ENCODE measurements at places on chromosomes 5 and 9.

DNA sequence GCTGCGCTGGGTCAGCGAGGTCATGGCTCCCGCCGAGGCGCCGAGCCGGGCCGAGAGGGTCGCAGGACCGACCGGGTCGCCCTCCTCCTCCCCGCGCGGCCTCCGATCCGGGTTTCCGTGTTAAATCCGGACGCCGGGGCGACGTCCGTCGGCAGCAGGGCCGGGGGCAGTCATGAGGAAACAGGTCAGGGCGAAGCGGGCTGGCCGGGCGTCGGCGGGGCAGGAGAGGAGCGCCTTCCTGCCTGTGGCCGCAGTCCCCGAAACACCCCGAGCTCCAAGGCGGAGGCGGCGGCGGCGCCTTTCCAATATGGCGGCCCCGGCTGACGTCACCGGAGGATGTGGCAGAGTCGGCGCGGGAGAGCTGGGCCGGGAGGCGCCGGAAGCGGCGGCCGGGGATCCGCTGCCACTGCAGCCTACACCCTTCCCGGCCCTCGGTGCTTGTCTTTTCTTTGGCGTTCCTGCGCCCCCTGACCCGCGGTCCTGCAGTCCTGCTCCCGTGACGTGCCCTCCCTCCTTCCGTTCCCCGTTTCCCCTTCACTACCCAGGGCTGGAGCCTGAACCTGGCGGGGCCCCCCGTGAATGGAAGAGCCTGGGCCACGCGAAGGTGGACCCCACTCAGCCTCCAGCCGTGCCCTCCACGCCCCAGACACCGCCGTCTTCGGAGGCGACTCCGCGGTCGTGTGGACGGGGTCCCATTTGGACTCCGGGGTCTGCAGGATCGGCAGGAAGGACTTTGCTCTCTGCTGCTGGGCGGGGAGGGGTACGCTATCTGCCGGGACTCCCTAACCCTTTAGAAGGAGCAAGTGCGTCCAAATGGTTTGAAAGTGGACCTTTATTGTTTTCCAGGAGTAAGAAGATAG lies at the start of gene GOLPH3:
Gene GOLPH3 (minus strand): TSS at position 309 of the 860 bp plus-strand sequence. CDS start 285 bp downstream, at position 24.
- peak; percentile 85 for DNase-seq

DNA sequence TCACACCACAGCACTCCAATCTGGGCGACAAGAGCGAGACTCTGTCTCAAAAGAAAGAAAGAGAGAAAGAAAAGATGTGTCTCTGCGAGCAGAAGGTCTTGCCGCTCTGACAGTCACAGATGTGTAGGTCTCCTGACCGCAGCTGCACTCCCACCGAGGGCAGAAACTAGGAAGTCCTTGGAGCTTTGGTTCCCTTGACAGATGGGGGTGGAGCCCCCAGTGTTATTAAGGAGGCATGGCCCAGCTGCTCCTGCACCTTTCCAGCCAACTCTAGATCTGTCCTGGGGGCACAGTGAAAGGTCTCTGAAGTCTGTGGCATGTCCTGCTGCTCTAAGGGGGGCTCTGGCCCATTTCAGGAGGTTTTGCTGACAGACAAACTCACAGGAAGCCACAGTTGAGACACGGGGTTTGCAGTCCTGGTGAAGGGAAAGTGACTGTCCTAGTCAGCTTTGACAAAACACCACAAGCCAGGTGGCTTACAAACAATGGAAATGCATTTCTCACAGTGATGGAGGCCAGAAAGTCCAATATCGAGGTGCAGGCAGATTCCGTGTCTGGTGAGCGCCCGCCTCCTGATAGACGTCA lies 9.0 kb upstream of the DIPK1B start:
- no peak for DNase-seq

DNA sequence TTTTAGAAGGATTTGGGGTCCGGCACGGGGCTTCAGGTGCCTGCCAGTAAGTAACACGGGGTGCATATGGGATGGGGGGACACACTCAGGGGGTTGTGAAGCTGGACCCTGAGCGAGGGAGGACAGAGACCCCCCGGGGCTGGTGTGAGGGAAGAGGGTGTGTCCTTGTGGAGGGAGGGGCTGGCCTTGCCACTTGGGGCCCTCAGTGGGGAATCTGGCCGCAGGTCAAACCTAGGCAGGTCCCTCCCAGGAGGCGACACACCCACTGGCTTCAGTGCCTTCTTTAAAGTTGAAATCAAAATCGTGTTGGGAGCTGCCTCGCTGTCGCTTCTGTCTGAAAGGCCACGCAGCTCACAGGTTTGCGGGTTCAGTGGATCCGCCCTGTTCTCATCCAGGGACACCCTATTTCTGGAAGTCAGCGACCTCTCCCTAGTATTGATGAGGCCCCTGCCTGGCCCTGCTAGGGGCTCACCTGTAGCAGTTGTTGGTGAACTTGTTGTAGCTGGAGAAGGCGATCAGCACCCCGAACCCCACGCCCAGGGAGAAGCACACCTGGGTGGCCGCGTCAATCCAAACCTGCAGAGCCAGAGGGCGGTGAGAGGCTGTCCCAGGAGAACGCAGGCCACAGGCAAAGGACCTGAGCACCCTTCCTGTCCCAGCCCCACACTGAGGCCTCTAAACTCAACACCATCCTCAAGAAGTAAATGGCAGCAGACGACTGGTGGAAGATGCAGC lies 29.4 kb downstream of the SLC6A3 start:
- DNase-seq = no peak

DNA sequence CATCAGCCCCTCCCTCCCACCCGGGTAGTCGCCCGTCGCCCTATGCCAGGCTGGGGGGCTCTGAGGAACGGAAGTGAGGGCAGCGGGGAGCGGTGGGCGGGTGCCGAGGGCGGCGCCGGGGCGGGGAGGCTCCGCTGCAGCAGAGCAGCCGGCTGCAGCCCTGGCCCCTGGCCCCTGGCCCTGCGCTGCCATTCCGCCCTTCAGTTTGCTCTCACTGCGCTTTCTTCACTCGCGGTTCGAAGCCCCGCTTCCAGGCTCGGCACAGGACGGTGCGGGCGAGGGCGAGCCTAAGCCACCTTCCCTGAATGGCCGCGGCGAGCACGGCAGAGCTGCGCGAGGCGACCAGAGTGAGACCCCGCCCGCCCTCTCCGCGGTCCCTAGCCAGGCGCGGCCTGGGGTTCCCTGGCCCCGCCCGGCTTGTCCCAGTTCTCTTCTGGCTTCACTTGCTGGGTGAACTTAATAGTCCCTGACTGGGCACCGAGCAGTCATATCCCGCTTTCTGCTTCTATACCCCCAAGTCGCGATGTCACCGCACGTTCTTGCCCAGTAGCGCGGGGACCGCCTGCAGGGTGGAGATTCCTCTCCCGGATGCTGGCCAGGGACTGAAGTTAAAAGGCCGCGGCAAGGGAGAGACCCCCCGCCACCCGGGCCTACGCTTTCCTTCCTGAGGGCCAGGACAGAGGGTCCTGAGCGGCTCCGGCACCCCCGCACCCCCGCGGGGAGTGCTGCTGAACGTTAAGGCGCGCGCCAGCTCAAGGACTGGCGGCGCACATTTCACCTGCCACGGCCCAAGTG lies 623 bp upstream of the TRIM36 start:
- DNase-seq = no peak

- no peak for DNase-seq
Measured at GRCh38 chr9:94913550-94913949, 187.1 kb downstream of the AOPEP start.

GRCh38 chr9:138103111-138103848 lies 225.7 kb downstream of the CACNA1B start:
- DNase-seq = no peak

- DNase-seq = no peak
Measured at GRCh38 chr5:16413166-16413860, 52.3 kb downstream of the ZNF622 start.

DNA sequence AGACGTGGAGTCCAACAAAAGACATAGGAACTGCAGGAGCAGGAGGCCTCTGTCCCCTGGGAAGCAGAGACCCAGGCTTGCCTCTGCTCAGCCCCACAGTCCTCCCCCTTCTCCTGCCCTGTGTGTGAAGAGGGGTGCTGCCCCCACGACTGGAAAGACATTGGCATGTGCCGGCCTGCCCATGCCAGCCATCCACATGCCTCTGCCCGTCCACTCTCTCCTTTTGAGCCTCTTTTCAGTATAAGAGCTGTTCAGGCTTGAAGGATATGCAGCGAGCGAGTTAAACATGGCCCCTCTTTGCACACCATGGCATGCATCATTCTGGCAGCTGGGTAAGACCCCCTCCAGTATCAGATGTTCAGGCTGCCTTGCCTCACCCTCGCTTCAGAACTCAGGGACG lies 159.7 kb upstream of the OTULINL start:
- DNase-seq = no peak

DNA sequence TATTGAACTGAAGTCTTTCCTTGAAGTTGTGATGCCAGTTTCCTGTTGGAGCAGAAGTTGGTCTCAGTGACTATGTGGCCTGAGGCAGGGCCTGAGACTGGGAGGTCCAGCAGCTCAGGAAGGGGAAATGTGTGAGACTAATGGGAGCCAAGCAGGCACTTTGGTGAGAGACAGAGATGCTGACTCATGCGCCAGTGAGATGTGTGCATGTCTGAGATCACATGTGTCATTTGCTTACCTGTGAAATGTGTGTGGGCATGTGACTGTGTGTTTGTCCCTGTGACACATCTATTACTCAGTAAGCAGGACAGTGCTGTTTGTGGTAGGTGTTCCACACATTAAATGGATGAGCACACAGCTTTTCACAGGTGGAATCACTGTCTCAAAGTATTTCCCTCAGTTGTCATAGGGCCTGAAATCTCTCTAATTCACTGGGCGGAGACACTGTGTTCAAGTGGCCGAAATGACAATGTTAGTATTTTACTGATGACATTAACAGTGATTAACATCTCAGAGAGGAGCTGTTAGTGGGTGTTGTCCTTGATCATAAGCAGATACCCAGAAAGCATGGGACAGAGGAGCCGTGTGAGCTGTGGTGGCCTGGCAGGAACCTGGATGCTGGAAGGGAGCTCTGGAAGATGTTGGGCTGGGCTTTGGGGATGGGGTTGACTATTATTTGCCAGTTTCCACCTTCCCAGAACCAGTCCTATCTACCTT lies 7.4 kb downstream of the NPR2 start:
- peak; percentile 21 for DNase-seq

DNA sequence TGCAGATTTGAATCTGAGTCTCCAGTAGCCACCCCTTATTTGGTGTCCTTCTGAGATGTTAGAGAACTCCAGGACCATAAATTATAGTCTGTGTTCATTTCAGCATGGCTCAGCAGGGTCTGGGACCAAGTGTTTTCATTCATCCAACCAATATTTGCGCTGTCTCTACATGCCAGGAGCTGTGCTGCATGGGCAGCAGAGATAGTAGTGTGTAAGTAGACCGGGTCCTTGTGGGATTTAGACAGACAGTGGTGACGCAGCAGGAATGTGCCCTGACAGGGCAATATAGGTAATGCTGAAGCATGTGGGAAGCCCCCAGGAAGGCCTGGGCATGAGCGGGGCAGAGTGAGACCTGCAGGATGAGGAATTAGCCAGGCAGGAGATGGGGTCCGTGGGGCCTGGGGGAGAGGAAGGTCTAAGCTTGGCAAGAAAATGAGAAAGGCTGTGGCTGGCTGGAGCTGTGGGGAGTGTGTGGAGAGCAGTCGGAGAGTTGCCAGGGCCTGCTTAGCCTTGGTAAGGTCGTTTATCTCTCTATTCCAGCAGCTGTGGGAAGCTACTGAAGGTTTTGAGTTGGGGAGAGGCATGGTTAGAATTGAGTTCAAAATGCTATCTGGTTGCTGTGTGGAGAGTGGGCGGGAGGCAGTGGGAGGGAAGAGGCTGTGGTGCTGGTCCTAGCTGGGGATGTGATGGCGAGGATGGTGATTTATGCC lies 16.8 kb downstream of the STXBP1 start:
- no peak for DNase-seq

DNA sequence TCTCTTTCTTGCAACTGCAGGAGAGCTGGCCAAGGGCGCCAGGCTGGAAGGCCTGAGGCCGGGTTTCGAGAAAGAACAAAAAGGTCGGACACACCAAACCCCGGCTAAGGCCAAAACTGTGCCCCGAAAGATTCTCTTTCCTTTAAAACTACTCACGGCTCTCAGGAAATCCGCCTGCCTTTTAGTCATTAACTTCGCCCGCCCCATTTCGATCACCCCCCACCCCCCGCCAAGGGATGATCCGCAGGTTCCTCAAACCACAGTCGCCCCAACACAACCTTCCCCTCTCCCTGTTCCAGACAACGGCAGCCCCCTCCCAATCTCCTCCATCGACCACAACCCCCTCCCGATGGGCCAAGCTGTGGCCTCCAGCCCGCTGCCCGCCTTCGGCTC lies 536 bp downstream of the FEM1C start:
- peak; percentile 19 for DNase-seq

GRCh38 chr5:88870285-88870684 lies 12.7 kb downstream of the MEF2C start:
- no peak for DNase-seq

DNA sequence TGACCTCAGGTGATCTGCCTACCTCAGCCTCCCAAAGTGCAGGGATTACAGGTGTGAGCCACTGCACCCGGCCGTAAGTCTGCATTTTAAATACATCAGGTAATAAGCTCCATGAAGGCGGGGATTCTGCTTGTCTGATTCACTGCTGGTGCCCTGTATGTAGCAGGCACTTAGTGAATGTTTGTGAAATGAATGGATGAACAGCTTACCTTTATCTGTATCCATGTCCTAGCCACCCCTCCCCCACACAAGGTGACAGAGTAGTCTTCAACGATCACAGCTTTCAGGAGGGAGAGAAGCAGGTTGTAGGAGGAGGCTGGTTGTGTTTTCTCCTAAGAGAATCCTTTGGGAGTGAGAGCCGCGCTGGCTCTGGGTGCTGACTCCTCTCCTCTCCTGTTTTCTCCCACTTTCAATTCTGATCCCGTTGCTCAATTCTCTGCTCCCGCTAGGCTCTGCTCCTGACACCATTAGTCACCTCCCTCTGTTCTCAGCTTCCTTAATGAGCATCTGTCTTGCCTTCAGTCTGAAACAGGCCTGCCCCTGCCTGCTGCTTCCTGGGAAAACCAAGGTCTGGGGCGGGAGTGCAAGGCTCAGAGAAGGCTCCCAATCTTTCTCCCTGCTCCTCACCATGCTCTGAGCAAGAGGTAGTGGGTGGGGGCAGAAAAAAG lies 88.8 kb upstream of the CTNNA1 start:
- no peak for DNase-seq

GRCh38 chr5:149829954-149830353 lies 99.8 kb downstream of the PPARGC1B start:
- DNase-seq = no peak

DNA sequence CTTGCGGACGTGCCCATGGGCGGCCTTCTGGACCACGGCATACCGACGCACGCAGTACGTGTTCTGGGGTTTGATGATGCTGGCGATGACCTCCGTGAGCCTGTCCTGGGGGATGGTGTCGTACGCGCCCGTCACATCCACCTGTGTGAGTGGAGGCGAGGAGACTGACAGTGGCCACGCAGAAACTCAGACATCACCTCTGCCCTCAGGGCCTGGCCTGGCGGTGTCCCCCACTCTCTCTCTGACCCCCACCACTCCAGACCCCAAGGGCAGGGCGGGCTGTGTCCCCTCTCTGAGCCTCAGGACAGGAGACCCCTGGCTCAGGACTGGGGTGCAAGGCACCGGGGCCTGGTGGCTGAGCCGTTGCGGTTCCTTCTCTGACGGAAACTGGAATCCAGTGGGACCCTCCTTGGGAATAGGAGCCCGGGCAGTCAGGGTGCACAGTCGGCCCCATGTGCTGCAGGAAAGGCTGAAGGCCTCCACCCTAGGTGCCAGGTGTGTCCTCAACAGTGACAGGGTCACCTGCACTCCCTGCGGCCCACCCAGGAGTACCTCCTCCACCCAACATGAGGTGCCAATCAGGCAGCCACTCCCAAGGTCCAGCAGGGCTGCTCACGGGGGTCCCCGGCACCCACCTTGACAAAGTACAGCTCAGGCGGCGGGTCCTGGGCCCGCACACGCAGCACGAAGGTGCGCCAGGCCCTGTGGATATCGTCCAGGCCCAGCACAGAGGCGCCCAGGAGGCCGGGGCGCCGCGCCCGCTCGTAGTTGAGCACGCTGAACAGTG lies 16.0 kb downstream of the TERT start:
- no peak for DNase-seq
